Epithelial cell of proximal tubule (primary cell): ENCODE measurements at places on chromosomes 16 and 17. TPM values are rescaled to one million over a fixed set of nuclear protein-coding genes. Genes with fewer than 3 reads are reported as not detected.

DNA sequence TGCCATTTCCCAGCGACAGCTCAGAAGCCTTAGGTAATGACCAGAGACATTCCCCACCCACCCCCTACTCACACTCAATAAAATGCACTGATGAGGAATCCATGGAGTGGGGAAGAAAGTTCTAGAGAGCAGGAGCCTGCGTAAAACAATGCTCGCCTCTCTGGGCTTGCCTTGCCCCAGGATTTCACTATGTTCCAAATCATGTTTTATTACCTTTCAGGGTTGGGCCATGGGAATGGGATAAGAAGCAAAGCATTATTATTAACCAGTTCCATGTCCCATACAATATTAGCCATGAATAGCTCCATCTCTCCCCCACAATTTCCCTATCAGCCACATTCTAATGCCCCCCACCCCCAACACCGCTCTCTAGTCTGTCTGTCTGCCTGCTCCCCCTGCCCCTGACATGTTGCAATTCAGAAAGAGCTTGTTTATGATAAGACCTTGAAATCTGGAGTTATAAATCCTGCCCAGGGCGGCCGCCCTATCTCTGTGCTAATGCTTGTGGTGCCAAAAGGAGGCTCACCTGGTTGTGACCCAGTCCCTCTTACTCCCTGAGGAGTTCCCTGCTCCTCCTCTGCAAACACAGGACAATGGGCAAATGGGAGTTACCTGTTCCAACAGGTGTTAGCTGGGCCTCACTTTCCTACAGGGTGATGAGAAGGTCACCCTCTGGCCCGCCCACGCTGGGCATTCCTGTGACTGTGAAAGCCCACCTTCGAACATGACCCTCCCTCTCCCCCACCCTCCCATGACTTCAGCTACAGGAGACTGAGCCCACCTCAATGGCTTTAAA lies 28.0 kb upstream of the DDX52 start:
- no peak for DNase-seq

GRCh38 chr17:57870283-57870635 lies 20.4 kb upstream of the MRPS23 start:
- no peak for DNase-seq

GRCh38 chr16:56684926-56685590 lies 2.8 kb downstream of the MT1X start:
- no peak for DNase-seq

GRCh38 chr17:4527134-4527533 lies 28.1 kb downstream of the MYBBP1A start:
- no peak for DNase-seq

- no peak for DNase-seq
Measured at GRCh38 chr17:14442798-14443528, 142.1 kb downstream of the HS3ST3B1 start.

- DNase-seq: no peak
Measured at GRCh38 chr17:77566566-77567138, 391.9 kb upstream of the TNRC6C start.

GRCh38 chr16:57755061-57755684 lies 19.6 kb downstream of the KATNB1 start:
- DNase-seq: no peak

DNA sequence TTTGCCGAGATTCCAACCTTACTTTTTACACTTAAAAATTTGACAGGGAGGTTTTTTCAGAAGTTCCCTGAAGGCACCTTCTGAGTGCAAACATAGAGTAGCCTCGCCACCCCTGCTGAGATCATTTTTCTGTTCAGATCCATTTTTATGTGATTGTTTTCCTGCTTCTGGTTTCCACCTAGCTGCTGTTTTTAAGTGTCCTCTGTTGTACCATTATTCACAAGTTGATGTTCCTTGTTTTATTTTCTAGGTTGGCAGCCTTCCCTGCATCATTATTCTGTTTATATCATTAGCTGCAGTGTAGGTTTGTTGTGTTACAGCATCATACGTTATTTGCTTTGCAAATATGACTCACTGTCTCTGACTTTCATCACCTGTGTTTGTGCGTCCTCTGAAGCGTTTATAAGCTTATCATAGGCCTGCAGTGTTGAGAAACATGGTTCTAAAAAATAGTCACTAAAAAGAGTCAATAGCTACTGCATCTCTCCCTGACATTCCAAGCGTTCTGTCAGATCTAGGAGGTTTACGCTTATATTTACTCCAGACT lies 116.9 kb upstream of the CLEC3A start:
- DNase-seq: no peak

DNA sequence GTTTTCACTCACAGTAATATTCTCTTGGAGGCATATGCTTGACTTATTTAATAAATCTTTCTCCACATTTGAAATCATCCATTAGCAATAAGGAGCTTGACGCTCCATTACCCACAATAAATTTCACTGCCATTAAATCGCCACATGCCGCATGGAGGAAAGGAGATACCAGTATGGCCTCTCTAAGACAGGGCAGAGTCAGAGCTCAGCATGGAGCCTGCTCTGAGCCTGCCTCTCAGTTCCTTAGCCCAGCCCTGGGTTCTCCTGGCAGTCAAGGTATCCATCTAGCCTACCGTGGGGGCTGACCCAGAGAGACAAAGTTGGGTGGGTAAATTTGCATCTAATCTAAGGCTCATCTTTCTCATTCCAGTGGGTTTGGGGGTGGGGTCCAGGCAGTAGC lies 80.3 kb upstream of the CES5A start:
- no peak for DNase-seq

DNA sequence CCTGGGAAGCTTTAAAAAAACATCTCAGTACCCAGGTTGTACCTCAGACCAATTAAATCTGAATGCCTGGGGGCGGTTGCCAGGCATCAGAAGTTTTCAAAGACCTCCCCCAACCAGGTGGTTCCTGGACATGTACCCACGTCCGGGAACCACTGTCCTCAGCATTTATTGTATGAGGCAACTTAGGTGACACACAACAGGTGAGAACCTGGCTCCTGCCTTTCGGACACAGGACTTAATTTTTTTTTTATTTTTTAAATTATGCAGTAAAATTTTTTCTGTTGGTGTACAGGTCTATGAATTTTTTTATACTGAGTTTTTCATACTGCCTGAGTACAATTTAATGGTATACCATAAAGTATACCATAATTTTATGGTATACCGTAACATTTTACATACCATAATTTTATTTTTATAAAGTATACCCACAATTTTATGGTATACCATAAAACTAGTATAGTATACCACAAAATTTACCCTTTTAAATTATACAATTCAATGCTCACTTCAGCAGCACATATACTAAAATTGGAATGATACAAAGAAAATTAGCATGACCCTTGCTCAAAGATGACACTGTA lies 38.7 kb upstream of the DHX8 start:
- DNase-seq: no peak

DNA sequence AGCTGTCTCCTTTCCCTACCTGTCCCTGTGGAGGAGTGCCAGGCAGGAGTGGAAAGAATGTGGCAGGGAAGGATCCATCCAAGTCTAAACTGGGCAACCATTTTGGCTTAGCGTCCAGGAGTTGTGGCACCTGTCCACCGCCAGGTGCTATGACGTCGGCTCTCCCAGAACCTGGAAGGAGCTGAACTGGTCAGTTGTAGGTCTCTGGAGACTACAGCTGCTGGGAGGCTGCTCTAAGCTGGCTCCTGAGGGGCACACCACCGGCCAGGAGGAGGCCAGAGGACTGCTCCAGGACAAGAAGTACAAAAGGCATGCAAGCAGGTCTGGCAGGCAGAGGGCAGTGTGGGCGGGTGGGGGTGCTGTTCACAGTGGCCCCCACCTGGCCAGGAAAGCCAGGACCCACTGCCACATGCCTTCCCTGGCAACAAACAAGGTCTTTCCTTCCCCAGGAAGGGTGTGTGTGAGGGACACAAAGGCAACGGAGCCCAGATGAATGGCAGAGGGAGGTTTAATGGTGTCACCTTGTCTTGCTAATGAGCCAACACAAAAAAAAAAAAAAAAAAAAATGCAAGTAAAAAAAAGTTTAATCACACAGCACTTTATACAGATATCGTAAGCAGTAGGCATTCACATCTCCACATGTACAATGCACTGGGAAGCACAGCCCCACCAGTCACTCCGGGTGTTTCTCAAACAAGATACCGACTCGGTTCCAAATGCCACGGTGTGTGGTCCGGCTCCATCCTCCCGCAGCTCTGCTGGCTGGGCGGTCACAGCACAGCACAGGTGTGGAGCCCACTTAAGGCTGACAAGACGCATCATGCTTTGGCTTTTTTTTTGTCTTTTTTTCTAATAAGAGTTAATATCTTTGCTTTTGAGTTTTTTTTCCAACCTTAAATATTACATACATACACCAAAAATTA lies 4.8 kb downstream of the SPHK1 start:
- no peak for DNase-seq

DNA sequence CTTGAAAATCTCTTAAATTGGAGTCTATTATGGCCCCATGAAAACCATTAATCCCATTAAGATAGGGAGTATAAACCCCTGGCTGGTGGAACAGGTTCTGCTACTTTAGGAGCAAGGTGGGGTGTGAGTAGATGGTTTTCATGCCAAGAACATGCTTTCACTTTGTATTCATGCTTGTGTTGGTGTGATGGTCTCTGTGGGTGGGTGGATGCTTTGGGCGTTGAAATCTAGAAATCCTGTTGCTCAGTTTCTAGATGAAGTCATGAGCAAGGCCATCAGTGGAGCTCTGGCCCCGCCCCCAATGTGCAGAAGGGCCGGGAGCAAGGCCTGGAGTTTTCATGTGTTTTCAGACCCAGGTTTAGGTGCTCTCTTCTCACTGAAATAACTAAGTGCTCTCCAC lies 20.1 kb downstream of the PLD6 start:
- no peak for DNase-seq

GRCh38 chr16:19785081-19785480 lies 67.0 kb downstream of the IQCK start:
- DNase-seq: no peak

DNA sequence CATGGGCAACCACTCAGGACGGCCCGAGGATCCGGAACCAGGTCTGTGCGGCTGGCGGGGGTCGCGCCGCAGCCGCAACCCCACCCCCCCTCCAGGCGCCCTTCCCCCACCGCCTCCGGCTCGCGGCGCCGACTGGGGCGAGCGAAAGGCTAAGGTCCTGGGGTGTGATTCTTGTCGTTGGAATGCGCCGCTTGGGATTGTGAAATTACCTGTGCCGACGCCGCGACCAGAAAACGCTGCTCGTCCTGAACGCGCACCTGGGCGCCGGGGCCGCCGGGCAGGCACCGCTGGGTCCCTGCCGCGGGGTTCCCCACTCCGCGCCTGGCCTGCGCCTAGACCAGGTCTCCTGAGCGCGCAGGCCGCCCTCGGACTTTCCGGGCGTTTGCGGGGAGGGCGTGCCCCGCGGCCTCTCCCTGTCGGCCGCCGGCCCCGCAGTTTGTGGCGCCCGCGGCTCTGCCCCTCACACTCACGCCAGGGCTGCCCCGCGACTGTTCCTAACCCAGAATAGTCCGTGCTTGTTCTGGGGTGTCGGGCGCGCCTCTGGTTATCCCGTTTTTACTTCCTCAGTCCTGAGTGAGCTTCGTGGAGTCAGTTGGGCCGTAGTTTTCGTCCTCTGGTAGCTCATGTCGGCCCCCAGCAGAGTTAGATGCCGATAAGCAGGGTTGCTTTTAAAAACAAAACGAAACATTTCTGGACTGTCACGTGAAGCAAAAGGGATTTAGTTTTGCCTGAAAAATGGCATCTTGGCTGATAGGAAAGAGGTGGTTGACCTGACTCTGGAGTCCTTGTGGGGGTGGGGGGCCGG lies 147.2 kb downstream of the SPECC1 start:
- DNase-seq: no peak

The COQ7 gene
- 10.6 and 13.7 TPM in 2 replicates for total RNA-seq

The UTS2R gene
- total RNA-seq: not detected in 2 replicates

The NPIPB9 gene
- not detected in 2 replicates for total RNA-seq

The KCNJ2 gene
- 0.22 and 0.29 TPM in 2 replicates for total RNA-seq

The NR1D1 gene
- total RNA-seq: 0.40 and 1.2 TPM in 2 replicates

The GPR142 gene
- total RNA-seq: not detected in 2 replicates

The ITGA3 gene
- total RNA-seq: 630 and 668 TPM in 2 replicates

The KRT24 gene
- not detected in 2 replicates for total RNA-seq

The ZACN gene
- total RNA-seq: not detected in 2 replicates

The PRSS8 gene
- 27.4 and 53.6 TPM in 2 replicates for total RNA-seq

The KRT14 gene
- not detected in 2 replicates for total RNA-seq

The ZNF423 gene
- total RNA-seq: 0.22 and 0.69 TPM in 2 replicates

The TMC7 gene
- 0.23 and 0.43 TPM in 2 replicates for total RNA-seq

The ACSM3 gene
- 3.5 and 5.9 TPM in 2 replicates for total RNA-seq

The TVP23C gene
- total RNA-seq: 3.3 and 4.6 TPM in 2 replicates

The ADAT1 gene
- 47.0 and 71.4 TPM in 2 replicates for total RNA-seq
